Tongue (tissue), 3 donors: ENCODE measurements at places on chromosomes 3 and 15. TPM values are rescaled to one million over a fixed set of nuclear protein-coding genes. Genes with fewer than 3 reads are reported as not detected.

DNA sequence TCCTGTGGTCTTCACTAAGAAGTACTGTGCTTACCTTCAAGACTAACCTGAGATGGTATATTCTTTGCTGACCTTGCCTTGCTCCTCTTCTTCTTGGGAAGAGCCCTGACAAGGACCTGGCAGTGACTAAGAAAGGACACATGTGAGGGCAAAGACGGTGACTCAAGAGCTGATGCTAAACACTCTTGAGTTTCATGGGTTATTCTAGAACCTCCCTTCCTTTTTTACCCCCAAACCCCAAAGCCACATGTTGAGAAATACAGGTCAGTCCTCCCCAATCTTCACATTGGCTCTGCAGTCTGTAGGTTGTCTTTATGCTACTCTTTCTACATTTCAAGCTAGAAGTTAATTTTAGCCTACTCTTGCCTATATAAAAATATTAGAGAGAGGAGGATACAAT, 200.6 kb downstream of the SEMA6D start:
- DNase-seq = no peak

Gene KIF7
- 8.2 TPM for total RNA-seq

Gene CCK
- total RNA-seq = not detected

Gene TUBGCP5
- 34.8 TPM for total RNA-seq

Gene SAMD7
- total RNA-seq = not detected

Gene BTD
- 19.3 TPM for total RNA-seq
